ENCODE measurements at places on chromosomes 5 and 9.

DNA sequence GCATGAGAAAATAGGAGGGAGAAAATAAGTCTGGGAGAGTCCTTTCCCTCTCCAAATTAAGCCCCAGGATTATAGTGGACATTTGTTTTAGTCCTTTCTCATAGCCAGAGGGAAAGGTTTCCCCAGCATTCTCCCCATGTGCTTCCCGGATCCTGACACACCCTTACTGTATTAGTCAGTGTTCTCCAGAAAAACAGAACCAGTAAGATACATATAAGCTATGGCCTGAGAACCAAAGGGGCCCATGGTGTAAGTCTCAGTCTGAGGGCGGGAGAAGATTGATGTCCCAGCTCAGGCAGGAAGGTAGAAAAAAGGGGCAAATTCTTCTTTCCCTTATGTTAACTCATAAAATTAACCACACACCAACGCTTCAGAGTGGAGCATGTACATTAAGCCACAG is 25.6 kb upstream of the SPATA31D4 start:
- DNase-seq, result no peak

DNA sequence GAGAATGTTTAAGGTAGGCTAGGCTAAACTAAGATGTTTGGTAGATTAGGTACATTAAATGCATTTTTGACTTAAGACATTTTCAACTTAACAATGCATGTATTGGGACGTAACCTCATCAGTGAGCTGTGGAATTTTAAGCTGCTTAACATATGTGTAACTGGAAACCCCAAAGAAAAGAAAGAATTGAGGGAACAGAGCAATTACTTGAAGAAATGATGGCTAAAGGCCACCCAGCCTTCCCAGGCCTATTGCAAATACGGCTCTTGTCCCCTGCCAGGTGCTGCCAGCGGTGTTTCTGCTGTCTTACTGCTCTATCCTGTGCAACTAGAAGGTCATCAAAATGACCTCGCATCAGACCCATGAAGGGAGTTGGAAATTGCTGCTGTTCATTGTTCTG is 52.0 kb downstream of the RICTOR start:
- no peak for DNase-seq

GRCh38 chr9:104850786-104851545 is 77.0 kb downstream of the ABCA1 start:
- DNase-seq, result no peak

DNA sequence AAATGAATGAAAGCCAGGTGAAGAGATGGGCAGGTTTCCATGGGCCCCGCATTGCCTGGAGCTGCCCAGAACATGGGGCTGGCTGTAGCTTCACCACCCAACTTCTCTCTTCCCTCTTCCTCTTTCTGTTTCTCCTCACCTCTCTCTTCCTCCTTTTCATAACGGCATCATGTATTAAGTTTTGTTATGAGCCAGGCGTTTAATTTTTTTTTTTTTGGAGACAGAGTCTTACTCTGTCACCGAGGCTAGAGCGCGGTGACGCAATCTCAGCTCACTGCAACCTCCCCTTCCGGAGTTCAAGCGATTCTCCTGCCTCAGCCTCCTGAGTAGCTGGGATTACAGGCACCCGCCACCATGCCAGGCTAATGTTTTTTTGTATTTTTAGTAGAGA is 13.0 kb upstream of the SPINK4 start:
- no peak for DNase-seq

DNA sequence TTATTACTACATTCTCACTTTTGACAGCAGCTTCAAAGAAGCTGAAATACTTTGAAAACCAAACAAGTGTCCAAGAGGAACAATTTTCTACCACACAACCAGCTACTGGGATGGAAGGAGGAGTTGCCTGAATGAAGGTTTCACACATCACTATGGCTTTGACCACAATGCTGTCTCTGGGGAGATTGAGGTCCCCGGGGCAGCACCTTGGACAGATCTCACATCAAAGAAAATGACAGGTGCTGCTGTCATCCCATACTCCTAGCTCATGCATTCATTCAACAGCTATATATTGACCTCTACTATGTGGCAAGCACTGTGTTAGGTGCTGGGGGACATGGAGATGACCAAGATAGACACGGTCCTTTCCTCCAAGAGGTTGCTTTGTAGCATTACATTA is 233.2 kb upstream of the RASEF start:
- DNase-seq, result no peak

DNA sequence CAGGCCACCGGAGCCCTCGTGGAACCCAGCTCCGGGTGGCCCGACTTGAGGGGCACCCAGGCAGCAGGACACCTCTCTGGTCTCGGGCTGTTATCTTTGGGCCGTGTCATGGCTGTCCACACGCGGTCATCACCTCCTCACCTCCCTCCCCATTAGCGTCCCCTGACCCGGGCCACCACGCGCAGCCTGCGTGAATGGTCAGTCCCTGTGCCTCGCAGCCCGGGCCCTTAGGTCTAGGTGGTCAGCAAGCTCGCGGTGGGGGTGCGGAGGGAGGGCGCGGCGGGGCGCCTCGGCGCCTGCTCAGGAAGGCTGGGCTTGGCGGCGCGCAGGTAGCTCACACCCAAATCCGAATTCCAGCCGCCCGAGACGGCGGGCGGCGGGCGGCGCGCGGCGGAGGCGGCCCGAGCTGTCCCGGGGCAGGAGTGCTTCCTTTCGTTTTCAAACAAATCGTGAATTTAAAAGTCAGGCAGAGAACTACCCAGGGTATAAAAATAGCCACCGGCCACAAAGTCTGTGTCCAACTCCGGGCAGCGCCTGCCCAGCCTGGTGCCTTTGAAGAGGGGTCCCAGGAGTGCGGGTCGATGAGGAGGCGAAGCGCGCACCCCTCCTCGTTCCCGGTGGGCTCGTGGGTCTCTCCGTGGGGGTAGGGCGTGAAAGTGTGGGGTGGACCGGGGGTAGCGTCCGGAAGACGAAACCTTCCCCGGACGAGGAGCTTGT is 1.0 kb upstream of the RXRA start:
- peak; percentile 47 for DNase-seq

GRCh38 chr5:144369006-144369405 is 198.3 kb downstream of the KCTD16 start:
- DNase-seq, result no peak

DNA sequence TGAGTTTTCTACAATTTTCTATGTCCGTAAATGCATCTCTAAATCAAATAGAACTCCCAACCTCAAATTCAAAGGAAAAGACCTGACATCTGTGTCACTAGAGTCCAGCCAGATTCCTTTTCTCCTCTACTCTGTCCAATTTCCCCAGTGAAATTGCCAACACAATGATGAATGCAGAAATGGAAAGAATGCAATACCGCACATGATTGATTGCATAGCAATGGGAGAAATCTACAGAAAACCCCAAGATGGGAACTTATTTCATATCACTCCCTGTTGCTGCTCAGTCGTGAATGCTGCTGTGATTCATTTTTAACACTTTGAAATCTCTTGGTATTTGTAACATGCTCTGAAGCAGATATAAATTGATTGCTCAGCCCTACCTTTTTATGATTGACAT is 355.1 kb upstream of the TUSC1 start:
- DNase-seq, result no peak

DNA sequence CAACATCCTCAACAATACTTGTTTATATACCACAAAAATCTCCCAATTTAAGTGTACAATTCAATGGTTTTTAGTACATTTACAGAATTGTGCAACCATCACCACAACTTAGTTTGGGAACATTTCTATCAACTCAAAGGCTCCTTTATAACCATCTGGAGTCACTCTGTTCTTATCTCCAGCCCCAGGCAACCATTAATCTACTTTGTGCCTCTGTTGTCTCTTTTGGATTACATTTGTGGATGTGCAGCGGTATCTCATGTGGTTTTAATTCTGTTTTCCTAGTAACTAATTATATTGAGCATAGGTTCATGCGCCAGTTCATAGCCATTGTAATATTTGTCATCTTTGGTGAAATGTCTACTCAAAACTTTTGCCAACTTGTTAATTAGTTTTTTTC is 14.4 kb downstream of the ADAMTS19 start:
- no peak for DNase-seq

DNA sequence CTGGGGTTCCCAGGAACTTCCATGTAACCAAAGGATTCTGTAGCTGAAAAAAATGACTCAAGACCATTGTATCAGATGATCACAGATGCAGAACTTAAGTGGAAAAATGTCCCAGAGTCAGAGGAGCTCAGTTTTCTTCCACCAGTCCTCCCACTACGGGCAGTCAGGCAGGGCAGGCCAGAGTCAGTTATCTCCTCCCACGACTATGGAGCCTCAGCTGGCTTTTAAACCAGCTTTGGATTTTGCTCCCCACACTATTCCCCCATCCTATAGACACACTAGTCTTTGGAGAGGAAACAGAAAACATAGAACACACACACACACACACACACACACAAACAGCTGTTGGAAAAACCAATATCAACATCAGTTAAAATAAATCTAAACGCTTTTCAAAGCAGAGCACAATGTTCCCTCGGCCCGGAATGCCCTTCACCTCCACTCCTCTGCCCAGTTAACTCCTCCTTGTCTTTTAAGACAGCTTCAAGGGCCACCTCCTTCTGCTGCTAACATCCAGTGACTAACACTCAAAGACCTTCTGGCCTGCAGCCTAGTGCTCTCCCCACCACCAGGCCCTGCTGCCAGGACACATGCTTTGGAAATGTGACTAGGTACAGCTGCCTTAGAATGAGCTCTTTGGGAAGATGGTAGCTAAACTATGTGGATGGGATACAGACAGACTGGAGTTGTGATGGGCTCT is 56.8 kb downstream of the NIPAL4 start:
- DNase-seq, result no peak
